ENCODE measurements at places on chromosomes 4 and X. TPM values are rescaled to one million over a fixed set of nuclear protein-coding genes. Genes with fewer than 3 reads are reported as not detected.

DNA sequence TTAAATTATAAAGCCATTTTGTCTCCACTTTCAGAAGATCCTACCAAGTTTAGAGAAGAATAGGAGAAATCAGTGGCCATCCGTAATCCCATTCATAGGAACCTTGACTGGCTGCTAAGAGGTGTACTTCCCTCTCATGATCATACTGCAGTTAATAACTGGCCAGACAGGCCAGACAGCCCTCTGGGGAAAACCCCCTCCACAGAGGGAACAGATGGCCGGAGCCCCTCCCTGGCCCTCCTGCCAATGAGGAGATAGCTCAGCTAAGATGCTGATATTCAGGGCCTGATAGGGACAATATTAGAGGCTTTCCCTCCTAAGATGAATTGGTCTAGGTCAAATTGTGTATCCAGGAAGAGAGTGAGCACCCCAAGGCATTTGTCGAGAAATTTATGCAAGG lies 200.0 kb upstream of the MAOA start:
- no peaks in the 10 kb centered on the region for H3K27me3 ChIP-seq
- H3K27ac ChIP-seq = no peak overlapping the region
- no peak overlapping the region for H3K4me3 ChIP-seq
- DNase-seq = no peak
- no peaks in the 10 kb centered on the region for H3K4me1 ChIP-seq

- H3K36me3 ChIP-seq = no peaks in the 10 kb centered on the region
- H3K4me1 ChIP-seq = peaks cover 6% of the 10 kb centered on the region
- peak; percentile 68 for DNase-seq
- no peaks in the 10 kb centered on the region for H3K27me3 ChIP-seq
- H3K4me3 ChIP-seq = no peak overlapping the region
Measured at GRCh38 chr4:100823066-100823992, 305.5 kb upstream of the EMCN start.

DNA sequence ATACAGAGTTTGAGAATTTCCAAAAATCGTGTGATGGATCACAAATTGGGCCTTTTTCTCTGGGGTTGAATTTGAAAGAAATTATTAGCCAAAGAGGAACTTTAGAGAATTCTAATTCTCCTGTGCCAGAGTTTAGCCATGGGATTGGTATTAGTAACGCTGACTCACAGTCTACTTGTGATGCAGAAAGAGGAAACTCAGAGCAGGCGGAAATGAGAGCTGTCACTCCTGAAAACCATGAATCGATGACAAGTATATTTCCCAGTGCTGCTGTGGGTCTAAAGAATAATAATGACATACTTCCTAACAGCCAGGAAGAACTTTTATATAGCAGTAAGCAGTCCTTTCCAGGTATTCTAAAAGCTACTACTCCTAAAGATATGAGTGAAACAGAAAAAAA lies 64.9 kb downstream of the N4BP2 start:
- H3K4me1 ChIP-seq = peaks cover 14% of the 10 kb centered on the region
- no peak overlapping the region for H3K4me3 ChIP-seq
- peaks cover 4% of the 10 kb centered on the region for H3K36me3 ChIP-seq
- no peaks in the 10 kb centered on the region for H3K27me3 ChIP-seq
- H3K27ac ChIP-seq = peak overlapping the region; percentile 71

DNA sequence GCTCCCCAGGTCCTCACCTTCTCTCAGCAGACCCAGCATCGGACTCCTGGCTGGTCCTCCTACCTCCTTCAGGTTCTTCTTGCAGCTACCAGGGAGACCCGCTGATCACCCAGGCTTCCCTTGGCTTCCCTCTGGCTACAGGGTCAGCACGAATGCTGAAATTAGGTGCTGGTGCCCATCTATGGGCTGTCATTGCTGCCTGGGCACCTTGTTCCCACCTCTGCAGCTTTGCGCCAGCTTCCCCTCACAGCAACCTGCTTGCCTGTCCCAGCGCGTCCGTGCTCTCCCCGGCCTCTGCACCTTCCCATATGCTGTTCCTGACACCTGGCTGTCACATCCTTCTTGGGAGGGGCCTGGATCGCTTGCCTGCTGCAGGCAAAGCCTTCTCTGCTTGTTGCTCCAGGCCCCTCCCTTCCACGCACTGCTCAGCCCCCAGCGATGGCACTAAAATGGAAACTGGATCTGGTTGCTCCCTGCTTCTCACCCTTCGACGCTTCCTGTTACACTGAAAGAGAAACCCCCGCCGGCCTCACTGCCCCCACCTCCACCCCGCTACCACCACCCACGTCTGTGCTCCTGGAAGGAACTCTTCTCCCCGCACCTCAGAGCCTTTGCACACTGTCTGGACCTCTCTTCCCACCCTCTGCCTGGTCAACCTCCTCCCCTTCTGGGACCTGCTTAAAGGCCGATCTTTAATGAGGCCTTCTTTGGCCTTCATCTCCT lies 22.2 kb downstream of the C4orf50 start:
- no peaks in the 10 kb centered on the region for H3K4me1 ChIP-seq
- H3K4me3 ChIP-seq = no peak overlapping the region
- no peak for DNase-seq
- no peak overlapping the region for H3K27ac ChIP-seq
- H3K36me3 ChIP-seq = no peaks in the 10 kb centered on the region

DNA sequence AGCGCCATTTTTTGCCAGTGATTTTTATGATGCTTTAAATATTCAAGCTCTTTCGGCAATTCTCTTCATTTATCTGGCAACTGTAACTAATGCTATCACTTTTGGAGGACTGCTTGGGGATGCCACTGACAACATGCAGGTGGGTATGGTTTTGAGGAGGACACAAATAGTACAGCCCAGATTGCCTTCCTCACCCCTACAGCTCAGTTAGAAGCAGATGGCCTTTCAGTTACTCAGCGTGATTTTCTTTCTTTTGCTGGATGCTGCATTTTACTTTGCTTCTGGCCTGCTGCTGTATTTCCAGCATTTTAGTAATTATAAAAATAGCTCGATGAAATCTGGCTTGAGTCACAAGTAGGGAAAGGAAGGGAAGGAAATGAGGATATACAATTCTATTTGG lies 114.7 kb downstream of the SLC4A4 start:
- no peak for DNase-seq
- H3K27ac ChIP-seq = no peak overlapping the region
- H3K36me3 ChIP-seq = no peaks in the 10 kb centered on the region
- H3K4me3 ChIP-seq = no peak overlapping the region

DNA sequence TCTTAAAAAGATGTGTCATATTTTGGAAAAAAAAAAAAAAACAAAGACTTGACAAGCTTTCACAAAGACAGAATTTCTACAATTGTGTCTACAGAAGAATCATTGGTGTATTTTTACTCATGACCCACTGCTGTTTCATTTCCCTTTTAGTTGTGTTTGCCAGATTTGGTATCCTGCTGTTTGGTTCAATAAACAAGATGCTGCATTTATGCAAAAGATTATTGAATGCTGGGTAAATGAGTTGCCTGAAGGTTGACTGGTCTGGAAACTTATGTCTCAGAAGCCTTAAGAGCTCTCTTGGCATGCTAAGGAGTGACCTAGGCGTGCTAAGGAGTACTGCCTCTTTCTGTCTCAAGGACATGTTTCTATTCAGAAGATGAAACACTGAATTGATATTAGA lies 64.9 kb upstream of the NPY2R start:
- H3K36me3 ChIP-seq = no peaks in the 10 kb centered on the region
- H3K4me3 ChIP-seq = no peak overlapping the region
- H3K27me3 ChIP-seq = no peaks in the 10 kb centered on the region

- H3K27me3 ChIP-seq = no peaks in the 10 kb centered on the region
- peaks cover 15% of the 10 kb centered on the region for H3K4me1 ChIP-seq
- H3K4me3 ChIP-seq = peak overlapping the region; percentile 94
- DNase-seq = peak; percentile 3
- H3K36me3 ChIP-seq = peaks cover 3% of the 10 kb centered on the region
- H3K27ac ChIP-seq = peak overlapping the region; percentile 100
Measured at GRCh38 chr4:185424905-185425646, 688 bp downstream of the UFSP2 start.

TXK gene
- not detected for total RNA-seq

CLIC2 gene
- not detected for total RNA-seq

ITM2A gene
- 40.7 TPM for total RNA-seq

MRPL1 gene
- 31.7 TPM for total RNA-seq

MAP7D2 gene
- total RNA-seq = 1.3 TPM

ZNF674 gene
- 4.6 TPM for total RNA-seq

All from astrocyte (in vitro differentiated cells and primary cell).